ENCODE measurements at places on chromosomes 11 and 22.

DNA sequence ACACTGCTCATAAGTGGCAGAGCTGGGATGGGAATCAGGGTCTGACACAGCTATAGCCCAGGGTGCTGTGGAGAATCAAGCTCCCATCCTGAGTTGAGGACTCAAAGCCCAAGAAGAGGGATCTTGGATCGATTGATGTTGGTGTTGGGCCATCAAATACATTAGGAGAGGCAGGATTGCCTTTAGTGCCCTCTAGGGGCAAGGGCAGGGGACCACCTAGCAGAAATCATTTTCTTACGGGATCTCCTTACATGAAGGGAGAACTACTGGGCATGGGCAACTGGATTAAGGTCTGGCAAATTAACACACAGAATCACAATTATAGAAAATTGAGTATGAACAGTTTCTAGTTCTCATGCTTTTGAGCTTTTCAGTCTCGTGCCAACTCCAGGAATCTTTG is 24.9 kb upstream of the EMSY start:
- DNase-seq: no peak

GRCh38 chr22:40051322-40051721 is 56.6 kb downstream of the FAM83F start:
- DNase-seq: no peak

DNA sequence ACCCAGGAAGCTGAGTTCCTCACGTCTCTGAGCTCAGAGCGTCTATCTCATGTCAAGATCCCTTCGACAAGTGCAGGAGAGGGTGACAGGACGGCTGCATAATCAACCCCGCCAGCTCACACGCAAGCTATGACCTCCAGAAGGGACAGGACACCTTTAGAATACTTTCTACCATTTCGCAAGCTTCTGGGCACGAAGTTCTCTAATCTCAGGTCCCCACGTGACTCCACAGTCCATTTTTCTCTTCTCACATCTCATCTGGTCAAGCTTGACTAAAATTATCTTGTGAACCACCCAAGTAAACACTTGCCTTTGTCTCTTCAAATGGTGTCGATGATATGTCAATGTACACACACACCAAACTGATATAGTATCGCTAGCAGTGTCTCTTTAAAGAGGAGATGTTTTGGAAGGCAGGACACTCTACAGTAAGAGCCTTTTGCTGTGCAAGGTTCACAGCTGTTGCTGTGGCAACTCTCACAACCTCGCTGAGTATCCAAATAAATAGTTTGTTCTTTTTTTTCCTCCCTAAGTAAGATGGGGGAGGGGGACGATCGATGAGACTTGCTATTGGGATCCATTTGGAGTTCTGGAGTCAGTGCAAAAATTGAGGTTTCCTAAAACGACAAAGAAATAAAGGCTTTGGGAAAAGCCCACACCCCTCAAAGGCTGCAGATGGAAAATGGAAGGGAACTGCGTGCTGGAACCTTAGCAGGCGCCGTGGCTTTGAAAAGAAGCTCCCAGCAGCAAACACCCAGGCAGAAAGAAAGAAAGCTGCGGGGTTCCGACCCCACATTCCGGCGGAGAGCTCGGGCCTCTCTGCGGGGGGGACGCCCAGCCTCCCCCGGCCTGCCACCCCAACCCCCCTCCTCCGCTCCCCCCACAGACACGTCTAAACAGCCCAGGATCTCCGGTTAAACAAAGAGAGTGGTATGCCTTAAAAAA is 215.4 kb upstream of the UBASH3B start:
- no peak for DNase-seq

DNA sequence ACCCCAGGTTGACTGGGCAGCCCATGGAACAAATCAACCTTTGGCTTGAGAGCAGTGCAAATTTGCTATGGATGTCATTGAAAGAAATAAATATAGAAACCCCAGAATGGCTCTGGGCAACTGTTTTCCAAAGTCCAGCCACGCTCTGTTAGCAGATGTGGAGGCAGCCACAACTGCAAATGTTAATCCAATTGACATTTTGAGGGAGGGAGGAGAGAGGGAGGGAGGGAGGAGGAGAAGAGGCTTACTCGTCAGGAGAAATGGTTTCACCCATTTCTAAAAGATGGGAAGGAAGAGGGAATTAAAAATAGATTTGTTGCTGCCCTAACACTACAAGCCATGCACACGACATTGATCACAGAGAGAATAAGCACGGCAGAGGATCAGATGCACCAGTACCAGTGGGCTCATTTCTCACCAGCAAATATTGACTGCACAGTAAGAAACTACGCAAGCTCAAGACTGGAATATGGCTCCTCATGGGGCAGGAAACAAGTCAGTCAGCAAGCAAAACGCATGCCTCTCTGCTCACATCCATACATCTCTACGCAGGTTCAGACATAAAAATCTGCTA is 229.1 kb downstream of the LARGE1 start:
- no peak for DNase-seq

DNA sequence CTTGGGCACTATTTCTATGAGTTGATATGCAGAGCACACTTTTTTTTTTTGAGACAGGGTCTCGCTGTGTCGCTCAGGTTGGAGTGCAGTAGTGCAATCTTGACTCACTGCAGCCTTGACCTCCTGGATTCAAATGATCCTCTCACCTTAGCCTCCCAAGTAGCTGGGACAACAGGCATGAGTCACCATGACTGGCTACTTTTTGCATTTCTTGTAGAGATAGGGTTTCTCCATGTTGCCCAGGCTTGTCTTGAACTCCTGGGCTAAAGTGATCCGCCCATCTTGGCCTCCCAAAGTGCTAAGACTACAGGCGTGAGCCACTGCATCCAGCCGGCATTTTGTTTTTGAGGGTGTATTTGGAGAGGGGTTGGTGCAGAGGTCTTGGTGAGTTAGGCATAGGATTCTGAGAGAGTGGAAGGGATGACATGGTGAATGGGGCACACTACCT is 29.9 kb upstream of the MTCH2 start:
- DNase-seq: no peak

DNA sequence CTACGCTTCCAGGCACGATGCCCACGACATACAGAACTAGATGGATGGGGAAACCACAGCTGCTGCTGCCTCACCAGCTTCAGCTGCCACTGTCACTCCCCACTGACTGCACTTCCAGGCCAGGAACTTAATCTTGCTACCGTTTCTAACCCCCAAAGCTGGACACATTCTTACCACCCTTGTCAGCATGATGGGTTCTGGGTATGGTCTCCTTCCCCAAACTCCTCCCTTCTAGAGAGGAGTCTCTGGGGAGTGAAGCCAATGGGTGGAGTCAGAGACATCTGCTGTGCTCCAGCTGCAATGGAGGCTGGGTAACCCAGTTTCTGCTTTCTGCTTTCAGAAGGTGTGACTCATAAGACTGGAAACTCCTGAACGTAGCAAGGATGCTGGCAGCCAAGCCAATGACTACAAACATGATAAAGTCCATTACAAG is 87.0 kb upstream of the THY1 start:
- no peak for DNase-seq

GRCh38 chr22:39176143-39176713 is 23.7 kb upstream of the CBX7 start:
- no peak for DNase-seq

- DNase-seq: no peak
Measured at GRCh38 chr11:61058583-61059259, 43.6 kb upstream of the CD5 start.

GRCh38 chr11:60658409-60658808 is 41.0 kb upstream of the MS4A8 start:
- no peak for DNase-seq

- no peak for DNase-seq
Measured at GRCh38 chr11:43689167-43689566, 8.6 kb downstream of the HSD17B12 start.

DNA sequence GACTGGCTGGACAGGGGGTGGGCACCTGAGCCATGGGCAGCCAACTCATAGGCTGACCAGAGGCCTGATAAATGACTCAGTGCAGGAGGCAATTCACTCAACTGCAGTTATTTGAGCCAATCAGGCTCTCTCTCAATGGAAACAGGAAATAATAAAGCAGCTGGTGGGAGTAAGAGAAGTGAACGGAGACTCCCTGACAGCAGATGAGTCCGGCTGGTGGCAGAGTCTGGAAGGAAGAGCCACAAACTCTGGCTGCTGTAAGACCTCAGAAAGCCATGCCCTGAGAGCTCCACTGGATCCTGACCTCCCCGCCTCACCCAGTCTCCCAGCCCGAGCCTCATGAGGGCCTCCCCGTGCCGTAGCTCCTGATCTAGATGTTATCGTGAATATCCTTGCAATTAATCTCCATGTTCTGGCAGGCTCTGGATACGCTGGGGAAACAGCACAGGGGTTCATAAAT is 69.8 kb downstream of the TRIM29 start:
- DNase-seq: no peak

GRCh38 chr22:45960477-45961386 is 16.2 kb downstream of the WNT7B start:
- no peak for DNase-seq

DNA sequence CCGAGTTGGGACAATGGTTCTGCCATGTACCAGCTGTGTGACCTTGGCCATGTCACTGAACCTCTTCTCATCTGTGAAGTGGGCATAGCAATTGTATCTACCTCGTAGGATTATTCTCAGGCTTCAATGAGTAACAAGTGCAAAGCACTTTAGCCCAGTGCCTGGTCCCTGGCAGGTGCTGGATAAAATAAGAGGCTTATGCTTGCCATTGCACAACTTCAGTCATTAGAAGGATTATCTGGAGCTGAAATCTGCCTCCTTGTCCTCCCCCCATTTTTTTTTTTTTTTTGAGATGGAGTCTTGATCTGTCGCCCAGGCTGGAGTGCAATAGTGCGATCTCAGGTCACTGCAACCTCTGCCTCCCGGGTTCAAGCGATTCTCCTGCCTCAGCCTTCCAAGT is 7.2 kb downstream of the SMTNL1 start:
- no peak for DNase-seq

- DNase-seq: no peak
Measured at GRCh38 chr11:119370486-119371046, 10.9 kb downstream of the USP2 start.

DNA sequence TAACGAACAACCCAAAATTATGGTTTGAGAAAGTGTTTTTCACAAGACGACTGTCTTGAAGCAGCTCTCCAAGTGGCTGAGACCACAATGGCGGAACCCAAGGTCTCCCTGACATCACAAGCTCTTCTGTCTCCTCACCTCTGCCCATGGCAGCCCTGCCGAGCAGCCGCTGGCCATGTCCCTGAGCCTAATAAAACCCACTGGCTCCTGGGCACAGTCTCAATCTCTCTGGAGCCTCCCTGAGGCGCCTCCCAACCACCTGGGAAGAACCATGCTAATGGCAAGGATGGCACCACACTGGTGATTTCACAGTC is 50.0 kb downstream of the CLTCL1 start:
- no peak for DNase-seq

DNA sequence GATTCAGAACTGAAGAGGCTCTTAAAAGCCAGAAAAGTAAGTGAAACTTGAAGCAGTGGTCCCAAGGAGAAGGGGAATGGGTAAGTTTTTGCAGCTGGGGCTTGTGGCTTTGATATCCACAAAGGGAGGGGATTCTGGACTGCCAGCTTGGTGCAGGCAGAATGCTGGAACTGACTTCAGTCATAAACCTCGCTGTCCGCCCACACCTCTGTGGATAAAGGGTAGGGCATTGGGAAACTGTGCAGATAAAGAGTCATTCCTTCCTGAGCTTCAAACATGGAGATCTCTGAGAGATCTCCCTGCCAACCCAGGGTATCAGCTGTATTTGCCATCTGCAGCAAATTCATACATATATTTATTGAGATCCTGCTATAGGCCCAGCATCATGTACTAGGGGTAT is 124.3 kb upstream of the OR9Q1 start:
- no peak for DNase-seq

DNA sequence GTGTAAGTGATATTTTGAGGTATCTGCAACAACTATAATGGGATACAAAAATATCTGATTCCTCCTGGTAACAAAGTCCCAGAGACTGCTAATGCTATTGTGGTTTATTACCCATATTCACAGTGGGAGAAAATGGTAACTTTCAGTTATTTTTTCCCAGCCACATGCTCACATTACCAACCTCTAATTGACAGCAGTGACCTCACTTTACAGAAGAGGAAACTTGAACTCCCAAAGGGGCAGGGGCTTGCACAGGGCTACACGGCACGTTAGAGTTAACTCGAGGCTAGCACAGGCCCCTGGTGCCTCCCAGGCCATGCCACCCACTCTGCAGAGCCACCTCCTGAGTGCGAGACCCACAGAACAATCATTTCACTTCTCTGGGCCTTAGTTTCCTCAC is 132.4 kb downstream of the TENM4 start:
- DNase-seq: no peak

GRCh38 chr22:17638432-17639246 is at the start of gene BCL2L13:
Gene BCL2L13, plus strand, starts transcription at chr22:17638757. Its CDS starts 16,955 bp downstream, at chr22:17655712.
- peak; percentile 77 for DNase-seq

GRCh38 chr11:32829680-32830412 is at the start of gene PRRG4:
Gene PRRG4, plus strand, starts transcription at chr11:32829927. Its CDS starts 603 bp downstream, at chr11:32830530.
- DNase-seq: peak; percentile 38

- no peak for DNase-seq
Measured at GRCh38 chr22:29380032-29380781, 8.2 kb downstream of the AP1B1 start.

DNA sequence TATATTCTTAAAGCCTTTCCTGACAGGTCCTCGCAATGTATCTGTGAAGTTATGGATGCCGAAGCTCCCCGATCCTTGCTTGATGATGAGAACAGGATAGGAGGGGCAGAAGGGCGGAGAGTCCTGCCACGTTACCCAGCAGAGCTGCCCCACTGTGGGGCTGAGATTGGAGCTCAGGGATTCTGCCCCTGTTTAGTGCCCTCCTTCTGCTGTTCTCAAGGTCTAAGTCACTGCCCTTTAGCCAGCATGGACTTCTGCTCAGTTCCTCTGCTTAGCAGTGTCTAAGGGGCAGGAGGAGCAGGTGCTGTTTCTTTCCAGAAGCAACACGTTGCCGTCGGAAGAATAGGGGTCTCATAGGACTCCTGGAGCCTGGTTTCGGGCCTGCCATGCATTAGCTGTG is 164.2 kb upstream of the B3GAT1 start:
- no peak for DNase-seq

GRCh38 chr11:59186130-59186594 is 14.2 kb downstream of the DTX4 start:
- no peak for DNase-seq

DNA sequence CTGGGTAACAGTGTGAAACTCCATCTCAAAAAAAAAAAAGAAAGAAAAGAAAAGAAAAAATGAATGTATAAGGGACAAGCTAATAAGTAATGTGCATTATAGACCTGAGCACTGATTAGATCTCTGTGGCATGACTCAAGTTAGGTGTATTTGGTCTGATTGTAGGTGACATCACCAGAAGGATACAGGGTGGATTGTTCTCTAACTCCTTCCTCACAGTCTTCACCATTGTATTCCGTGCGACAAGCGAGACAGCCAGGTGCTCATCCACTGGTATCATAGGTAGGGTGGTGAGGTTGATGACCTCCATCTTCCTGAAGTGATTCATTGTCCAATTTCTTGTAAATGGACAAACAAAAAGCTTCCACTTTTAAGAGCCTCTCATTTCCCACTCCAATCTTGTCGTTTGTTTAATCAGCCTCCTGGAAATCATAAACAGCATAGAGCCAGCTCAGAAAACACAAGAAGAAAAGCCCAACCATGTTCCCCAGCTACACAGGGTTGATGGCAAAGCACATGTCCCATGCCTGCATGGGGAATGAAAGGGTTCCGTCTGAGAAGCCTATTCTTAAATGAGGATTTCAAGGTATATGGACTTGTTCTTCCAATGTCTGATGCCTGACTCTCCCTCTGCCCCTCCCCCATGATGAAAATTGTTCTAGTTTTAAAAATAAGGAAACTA is 6.2 kb downstream of the FAM227A start:
- DNase-seq: no peak

- no peak for DNase-seq
Measured at GRCh38 chr11:119593346-119593745, 135.7 kb downstream of the NECTIN1 start.

GRCh38 chr22:26669060-26669481 is 11.7 kb downstream of the MIAT start:
- no peak for DNase-seq
